ENCODE measurements at places on chromosomes 6 and 20.
A peak's percentile ranks its signal among the peaks of the same experiment; 100 is the strongest.

GRCh38 chr6:140193269-140193668 is 818.8 kb upstream of the CITED2 start:
- DNase-seq: no peak
- H3K36me3 ChIP-seq: no peaks in the 10 kb centered on the region
- no peak overlapping the region for H3K4me3 ChIP-seq
- H3K4me1 ChIP-seq: no peaks in the 10 kb centered on the region

GRCh38 chr20:9741996-9742395 is 96.9 kb downstream of the PAK5 start:
- no peak overlapping the region for H3K4me3 ChIP-seq
- no peak overlapping the region for H3K27ac ChIP-seq
- no peak for DNase-seq
- H3K36me3 ChIP-seq: no peaks in the 10 kb centered on the region
- no peaks in the 10 kb centered on the region for H3K27me3 ChIP-seq

GRCh38 chr6:20851795-20852194 is 317.5 kb downstream of the CDKAL1 start:
- H3K27me3 ChIP-seq: no peaks in the 10 kb centered on the region
- no peak overlapping the region for H3K4me3 ChIP-seq
- H3K4me1 ChIP-seq: no peaks in the 10 kb centered on the region
- DNase-seq: no peak
- no peaks in the 10 kb centered on the region for H3K36me3 ChIP-seq

DNA sequence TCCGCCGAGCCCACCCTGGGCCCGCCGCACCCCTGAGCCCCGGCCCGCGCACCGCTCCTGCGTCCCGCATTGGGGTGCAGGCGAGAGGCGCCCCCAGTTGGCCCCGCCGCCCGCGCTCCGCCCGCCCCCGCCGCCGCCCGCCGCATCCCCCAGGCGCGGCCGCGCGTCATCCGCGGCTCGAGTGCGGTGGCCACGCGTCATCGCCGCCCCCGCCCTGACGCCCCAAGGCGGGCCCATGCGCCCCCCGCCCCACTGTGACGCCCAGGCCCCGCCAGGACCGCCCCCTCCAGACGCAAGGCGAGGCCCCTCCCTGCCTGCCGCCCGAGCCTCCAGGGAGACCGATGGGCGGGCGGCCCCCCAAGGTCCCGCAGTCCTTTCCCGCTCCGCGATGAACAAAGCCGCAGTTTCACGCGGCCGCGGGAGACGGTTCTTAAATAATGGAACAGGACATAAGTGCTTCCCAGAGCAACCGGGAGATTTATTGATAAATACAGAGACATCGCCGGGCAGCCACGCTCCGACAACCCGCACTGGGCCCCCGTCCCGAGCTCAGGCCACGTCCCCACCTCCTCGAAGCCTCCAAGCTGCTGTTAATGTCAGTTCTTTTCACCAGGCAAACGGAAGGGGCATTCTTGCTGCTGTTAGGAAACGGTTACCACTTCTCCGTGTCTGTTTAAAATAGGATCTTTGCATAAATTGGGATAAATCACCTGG is at the start of gene ANKRD60:
TSS of gene ANKRD60 (minus strand) at position 170 of the 714 bp plus-strand sequence. CDS start at position 170, 0 bp downstream.
- no peak within 1 kb of the TSS for H3K27ac ChIP-seq
- H3K36me3 ChIP-seq: peaks cover 13% of the 10 kb centered on the region
- DNase-seq: peak; percentile 20
- no peaks in the 10 kb centered on the region for H3K4me1 ChIP-seq
- peaks cover 47% of the 10 kb centered on the region for H3K27me3 ChIP-seq
